ENCODE measurements at places on chromosomes 12 and 14.

DNA sequence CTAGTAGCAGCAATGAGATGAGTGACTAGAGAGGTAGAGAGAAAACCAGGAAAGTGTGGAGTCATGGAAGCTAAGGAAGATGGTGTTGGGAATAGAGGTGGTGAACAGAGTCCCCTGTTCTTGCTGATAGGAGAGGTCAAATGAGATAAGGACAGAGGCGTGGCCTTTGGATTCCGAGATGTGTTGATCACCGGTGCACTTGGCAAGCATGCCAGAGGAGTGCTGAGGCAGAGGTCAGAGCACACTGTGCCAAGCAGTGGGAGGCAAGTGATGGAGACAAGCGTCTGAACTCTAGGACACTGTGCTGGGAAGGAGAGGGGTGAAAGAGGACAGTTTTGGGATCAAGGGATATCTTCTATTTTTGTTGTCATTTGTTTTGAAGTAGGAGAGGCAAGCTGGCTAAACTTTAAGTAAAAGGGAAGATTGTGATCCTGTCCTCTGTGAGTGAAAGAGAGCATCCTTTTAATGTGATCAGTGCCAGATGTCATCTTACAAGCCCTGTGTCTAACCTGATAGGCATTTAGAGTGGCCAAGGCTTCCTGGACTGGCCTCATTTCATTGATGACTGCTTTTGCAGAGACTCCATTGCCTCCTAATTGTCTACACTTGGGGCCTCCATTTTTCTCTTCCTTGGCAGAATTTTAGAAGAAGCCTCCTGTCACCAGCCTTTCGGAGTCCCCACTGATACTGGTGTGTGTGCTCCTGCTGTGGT, 336.4 kb downstream of the CACNA1C start:
- no peak for ATAC-seq

GRCh38 chr12:12726555-12727093, 9.5 kb downstream of the CDKN1B start:
- ATAC-seq: no peak

DNA sequence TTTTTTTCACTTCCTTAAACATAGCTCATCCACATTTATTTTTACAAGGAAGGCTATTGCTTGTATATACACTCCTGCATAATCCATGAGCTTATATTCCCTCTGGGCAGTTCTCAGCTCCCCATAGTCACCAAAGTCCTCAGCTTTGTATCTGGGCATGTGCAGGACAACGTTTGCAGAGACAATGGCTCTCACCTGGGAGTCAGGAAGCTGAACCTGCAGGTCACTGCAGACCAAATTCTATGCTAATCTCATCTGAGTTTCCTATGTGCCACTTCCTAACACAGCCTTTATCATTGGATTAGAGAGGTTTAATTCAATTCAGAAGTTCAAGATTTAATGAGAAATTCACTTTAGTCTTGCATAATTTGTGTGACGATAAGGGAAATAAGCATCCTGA, 131.5 kb downstream of the KCNK10 start:
- no peak for ATAC-seq

- no peak for ATAC-seq
Measured at GRCh38 chr14:100844082-100844408, 18.1 kb downstream of the MEG3 start.

DNA sequence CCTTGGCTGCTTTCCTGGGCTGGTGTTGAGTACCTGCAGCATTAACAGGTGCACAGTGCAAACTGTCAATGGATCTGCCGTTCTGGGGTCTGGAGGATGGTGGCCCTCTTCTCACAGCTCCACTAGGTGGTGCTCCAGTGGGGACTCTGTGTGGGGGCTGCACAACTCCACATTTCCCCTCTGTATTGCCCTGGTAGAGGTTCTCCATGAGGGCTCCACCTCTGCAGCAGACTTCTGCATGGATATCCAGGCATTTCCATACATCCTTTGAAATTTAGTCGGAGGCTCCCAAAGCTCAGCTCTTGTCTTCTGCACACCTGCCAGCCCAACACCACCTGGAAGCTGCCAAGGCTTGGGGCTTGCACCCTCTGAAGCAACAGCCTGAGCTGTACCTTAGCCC, 198.6 kb downstream of the GXYLT1 start:
- no peak for ATAC-seq

GRCh38 chr14:96792003-96792402, 5.2 kb upstream of the VRK1 start:
- ATAC-seq: no peak

DNA sequence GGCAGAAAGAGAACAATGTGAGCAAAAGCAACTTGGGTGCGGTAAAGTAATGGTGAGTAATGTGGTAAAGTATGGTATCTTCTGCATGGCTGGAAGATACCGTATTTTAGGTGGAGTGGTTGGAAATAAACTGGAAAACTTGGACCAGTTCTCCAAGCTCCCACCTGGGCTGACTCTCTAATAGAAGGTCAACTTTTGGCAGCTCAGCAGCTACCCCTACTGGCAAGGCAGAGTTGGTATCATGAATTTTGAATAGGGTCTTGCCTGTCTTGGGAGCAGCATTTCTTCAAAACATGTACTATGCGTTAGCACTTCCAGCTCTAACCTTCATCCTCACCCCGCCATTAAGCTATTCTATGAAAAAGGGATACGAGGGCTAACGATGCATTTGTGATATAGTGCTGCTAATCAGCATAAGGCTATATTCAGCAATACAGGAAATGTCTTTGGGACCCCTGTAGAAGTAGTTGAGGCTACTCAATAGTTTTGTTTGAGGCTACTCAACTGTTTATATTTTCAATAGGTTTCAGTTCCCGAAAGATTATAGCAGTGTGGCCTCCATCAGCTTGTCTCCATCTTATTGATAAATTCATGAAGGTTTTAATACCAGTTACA, 276.3 kb upstream of the FAR2 start:
- no peak for ATAC-seq

GRCh38 chr12:1325666-1326065, 268.7 kb downstream of the FBXL14 start:
- peak; percentile 46 for ATAC-seq

DNA sequence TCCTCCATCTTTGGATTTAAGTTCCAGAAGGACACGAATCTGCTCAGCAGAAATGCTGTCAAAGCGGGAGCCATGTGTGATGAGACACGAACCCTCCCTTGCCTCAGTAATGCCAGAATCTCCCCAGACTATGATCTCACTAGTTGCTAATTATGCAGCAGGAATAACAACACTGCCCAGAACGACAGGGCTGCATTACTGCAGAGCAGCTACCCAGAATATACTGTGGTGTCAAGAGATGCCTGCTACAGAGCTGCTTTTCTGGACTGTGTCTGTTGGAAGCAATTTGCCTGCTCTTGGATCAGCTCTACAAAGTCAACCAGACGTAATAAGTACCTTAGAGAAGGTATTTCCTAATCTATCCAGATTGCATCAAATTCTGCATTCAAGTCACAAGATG, 5.5 kb downstream of the CSRNP2 start:
- no peak for ATAC-seq

GRCh38 chr14:22978981-22979671, 3.2 kb downstream of the AJUBA start:
- no peak for ATAC-seq

DNA sequence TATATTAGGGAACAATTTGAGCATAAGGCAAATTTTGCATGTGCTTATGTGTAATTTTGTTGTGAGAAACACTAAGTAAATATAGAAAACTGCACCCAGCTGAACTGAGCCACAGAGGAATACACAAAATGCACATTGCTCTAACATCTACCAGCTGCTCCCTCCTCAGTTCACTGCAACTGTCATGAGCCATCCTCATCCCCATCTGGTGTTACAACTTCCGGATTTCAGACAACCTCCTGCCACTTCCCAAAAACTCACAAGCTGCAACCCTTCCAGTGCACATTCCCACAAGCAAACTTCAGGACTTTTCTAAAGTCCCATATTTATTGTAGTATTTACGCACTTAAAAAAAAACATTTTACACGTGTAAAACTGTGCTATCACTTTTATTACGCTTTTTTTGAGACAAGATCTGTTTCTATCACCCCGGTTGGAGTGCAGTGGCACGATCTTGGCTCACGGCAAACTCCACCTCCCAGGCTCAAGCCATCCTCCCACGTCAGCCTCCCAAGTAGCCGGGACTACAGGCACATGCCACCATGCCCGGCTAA, 169.1 kb upstream of the TBX3 start:
- ATAC-seq: no peak

GRCh38 chr14:68576496-68577244, 216.2 kb downstream of the ZFP36L1 start:
- no peak for ATAC-seq

- ATAC-seq: no peak
Measured at GRCh38 chr12:42696406-42697149, 107.0 kb upstream of the PRICKLE1 start.

- no peak for ATAC-seq
Measured at GRCh38 chr12:78420991-78421390, 443.6 kb upstream of the SYT1 start.

- ATAC-seq: peak; percentile 83
Measured at GRCh38 chr12:2691345-2692071, 103.3 kb upstream of the FKBP4 start.

DNA sequence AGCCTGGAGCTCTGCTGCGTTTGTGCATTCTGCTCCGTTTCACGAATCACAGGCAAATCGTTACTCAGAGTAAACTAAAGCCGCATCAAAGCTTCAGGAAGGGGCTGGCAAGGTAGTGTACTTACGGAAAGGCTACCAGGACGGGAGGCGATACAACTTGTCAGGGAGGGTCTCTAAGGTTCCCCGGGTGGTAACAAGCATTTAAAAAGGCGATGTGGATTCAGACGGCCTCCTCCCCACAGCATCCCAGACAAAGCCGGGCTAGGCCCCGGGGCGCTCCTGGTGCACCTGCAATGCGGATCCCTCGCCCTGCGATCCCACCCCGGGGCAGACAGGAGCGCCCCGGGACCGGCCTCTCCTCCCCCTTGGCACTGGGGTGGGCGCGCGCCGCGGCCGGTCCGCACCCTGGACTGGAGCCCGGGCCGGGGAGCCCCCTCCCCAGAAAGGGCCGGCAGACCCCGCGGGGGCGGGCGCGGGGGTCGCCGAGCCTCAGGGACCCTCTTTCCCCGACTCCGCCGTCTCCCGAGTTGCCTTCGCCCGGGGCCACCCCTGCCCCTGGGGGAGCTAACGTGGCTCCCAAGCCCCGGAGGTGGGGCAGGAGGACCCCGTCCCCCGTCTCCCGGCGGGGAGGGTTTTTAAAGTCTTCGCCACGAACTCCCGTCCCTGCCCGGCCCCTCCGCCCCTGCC, 718 bp downstream of the CCDC92 start:
- ATAC-seq: no peak

DNA sequence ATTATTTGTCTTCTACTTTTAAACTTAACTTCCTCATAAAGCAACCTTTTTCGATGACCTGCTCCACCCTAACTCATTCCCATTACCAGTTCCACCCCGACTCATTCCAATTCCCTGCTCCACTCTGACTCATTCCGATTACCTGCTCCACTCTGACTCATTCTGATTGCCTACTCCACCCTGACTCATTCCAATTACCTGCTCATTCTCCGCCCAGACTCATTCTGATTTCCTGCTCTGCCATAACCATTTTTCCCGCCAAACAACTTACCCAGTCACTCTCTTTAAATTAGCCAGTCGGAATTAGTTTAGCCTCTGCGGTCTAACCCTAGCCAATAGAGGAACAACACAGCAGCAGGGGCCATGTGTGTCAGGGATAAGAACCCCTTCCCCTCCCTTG, 249.1 kb downstream of the DPY19L2 start:
- ATAC-seq: no peak

GRCh38 chr12:2651068-2651965, 143.5 kb upstream of the FKBP4 start:
- no peak for ATAC-seq

DNA sequence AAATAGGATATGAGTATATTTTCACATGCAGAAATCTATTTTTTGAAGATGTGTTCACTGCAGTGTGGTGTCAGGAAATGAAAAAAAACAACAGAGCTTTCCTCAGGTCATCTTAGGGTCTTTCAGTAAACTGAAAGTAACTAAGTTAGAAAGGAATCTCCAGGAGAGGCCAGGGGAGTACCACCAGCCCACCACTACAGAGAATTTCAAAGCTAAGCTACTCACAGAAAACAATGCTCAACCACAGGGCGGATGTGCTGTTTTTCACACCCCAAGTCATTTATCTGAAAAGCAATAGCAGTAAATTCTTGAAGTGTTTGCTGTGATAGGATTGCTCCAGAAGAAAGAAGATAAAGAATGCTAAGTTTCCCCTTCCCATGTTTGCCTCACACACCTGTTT, 79.0 kb downstream of the IFNG start:
- ATAC-seq: no peak

- no peak for ATAC-seq
Measured at GRCh38 chr12:106315523-106315922, 13.0 kb downstream of the TCP11L2 start.

GRCh38 chr14:73311708-73312030, 74.4 kb downstream of the PAPLN start:
- ATAC-seq: no peak

- ATAC-seq: no peak
Measured at GRCh38 chr14:94953541-94954260, 183.8 kb upstream of the GSC start.

DNA sequence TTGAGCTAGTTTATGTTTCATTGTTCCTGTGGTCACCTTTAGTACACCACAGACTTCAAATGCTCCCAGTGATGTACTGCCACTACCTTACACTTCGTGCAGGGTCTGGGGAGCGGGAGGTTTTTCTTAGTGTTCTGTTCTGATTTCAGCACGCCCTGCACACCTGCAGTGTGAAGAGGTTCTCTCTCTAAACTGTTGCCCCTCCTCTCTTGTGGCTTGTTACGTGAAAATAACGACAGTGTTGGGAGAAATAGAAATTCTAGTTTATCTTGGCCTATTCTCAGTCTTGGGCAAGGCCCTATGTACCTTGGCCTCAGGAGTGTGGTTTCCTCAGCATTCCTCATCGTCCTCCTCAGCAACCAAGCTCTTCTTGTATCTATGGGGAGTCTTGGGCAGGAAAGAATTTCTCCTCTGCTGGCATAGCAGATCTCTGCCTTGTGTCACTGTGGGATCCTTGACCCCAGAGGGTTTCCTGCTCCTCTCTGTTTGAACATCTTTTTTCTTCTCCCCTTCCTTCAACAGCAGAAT, 48.6 kb downstream of the EIF2S3B start:
- no peak for ATAC-seq

DNA sequence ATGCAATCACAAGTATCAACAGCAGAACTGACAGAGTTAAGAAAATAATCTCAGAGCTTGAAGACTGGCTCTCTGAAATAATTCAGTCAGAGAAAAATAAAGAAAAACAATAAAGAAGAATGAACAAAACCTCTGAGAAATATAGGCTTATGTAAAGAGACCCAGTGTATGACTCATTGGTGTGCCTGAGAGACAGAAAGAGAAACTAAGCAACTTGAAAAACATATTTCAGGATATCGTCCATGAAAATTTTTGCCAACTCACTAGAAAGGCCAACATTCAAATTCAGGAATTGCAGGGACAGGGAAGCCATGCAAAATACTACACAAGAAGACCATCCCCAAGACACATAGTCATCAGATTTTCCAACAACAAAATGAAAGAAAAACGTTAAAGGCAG, 56.2 kb downstream of the APOBEC1 start:
- ATAC-seq: no peak
